ENCODE measurements at places on chromosomes 11 and 22.

DNA sequence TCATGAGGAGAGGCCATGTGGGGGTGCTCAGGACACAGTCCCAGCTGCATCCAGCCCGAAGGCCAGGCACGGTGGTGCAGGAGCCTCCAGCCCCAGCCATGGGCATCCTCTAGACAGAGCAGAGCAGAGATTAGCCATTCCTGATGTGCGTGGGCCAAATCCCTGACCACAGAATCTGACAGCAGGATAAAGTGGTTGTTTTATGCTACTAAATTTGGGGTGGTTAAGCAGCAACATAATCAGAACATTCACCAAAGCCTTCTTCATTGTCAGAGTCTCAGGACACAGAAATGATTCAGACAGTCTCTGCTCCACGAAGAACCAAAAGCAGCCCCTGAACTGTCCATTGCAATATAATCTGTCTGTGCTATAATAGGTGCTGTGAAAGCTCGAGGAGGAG, 19.7 kb downstream of the RASD2 start:
- no peak for DNase-seq

- DNase-seq = no peak
Measured at GRCh38 chr11:130514316-130514715, 65.9 kb downstream of the ADAMTS15 start.

- no peak for DNase-seq
Measured at GRCh38 chr11:33500332-33500731, 200.3 kb downstream of the C11orf91 start.

- no peak for DNase-seq
Measured at GRCh38 chr11:91293119-91293518, 931.5 kb upstream of the FAT3 start.

- DNase-seq = no peak
Measured at GRCh38 chr11:80838153-80838552, 1397.3 kb upstream of the TENM4 start.

DNA sequence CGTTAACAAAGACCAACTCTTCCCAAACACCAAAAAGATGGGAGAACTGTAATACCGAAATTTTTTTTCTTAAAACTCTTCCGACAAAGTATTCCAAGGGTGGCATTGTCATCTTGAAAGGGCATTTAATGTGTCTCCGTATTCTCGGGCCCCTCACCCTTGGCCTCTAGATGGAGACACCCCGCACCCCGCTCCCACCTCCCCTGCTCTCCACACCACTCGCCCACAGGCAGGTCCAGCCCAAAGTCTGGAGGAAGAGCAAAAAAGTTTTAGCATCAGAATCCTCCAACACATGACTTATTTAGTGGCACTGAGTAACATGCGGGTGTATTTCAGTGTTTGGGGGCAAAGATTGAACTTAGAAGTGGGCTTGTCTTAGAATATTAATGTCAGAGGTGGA, 20.7 kb downstream of the SPATA19 start:
- no peak for DNase-seq

GRCh38 chr22:38936562-38936961, 20.8 kb upstream of the APOBEC3A start:
- no peak for DNase-seq

DNA sequence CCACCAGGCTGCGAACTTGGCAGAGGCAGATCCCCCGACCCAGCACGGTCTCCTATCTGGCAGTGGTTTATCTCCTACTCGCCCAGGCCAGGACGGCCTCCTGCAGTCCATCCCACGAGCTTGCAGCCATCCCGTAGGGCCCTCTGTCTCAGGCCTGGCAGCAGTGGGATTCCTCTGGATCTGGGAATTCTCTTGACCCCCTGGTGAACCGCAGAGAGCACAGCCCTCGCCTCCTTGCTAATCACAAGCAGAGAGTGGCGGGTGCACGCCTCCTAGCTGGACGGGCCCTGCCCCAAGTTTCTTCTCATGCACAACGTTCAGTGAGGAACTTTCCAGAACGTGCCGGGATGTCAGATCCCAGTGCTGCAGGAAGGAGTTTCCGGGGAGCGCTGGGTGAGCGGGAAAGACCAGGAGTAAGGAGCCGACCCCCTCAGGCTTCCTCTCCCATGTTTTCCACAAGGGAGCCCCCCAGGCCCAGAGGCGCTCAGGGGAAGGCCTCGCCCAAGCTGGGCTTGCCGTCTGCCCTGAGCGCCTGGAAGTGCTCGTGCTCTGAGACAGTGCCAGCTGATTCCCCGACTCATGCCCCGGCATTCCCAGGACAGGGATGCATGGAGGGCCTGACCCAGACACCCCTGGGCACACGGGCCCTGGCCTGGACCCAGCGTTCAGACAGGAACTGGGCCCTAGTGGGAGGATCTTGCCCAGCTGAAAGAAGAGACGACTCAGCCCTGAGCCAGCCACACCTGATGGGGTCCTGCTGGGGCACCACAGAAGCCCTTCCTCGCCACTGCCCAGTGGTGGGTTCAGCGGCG, 24.6 kb downstream of the IGF2 start:
- DNase-seq = no peak

Measured in stimulated activated CD4-positive, alpha-beta T cell treated with anti-CD3 and anti-CD28 coated beads, Interleukin-12 subunit alpha, Interleukin-12 subunit beta, amount 100 ng/mL, for 24 hours (primary cell).